ENCODE measurements at places on chromosomes 12 and 14.

- DNase-seq, result no peak
Measured at GRCh38 chr14:28744126-28744525, 22.5 kb upstream of the FOXG1 start.

GRCh38 chr12:8145754-8146441, 10.9 kb upstream of the ZNF705A start:
- peak; percentile 42 for DNase-seq

- DNase-seq, result no peak
Measured at GRCh38 chr12:45707241-45707857, 22.2 kb upstream of the ARID2 start.

DNA sequence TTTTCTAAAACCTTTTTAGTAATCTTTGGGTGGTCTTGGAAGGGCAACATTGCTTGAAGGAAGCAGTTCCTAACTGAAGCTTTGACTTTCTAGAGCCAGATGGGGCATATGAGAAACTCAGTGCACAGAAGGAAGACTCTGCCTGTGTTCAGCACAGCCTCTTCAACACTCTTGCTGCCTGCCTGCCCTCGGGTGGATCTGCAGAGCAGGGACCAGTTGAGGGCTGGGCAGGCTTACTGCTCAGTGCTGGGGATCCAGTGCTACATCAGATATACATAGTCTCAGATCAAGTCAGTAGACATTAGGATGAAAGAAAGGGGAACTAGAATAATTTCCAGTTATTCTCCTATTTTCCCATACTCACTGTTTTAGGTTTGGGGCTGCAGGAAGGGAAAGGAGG, 29.5 kb upstream of the TMX1 start:
- peak; percentile 43 for DNase-seq

GRCh38 chr14:46344327-46344937, 307.1 kb downstream of the RPL10L start:
- peak; percentile 27 for DNase-seq

- DNase-seq, result no peak
Measured at GRCh38 chr14:105153331-105153731, 15.2 kb downstream of the JAG2 start.

DNA sequence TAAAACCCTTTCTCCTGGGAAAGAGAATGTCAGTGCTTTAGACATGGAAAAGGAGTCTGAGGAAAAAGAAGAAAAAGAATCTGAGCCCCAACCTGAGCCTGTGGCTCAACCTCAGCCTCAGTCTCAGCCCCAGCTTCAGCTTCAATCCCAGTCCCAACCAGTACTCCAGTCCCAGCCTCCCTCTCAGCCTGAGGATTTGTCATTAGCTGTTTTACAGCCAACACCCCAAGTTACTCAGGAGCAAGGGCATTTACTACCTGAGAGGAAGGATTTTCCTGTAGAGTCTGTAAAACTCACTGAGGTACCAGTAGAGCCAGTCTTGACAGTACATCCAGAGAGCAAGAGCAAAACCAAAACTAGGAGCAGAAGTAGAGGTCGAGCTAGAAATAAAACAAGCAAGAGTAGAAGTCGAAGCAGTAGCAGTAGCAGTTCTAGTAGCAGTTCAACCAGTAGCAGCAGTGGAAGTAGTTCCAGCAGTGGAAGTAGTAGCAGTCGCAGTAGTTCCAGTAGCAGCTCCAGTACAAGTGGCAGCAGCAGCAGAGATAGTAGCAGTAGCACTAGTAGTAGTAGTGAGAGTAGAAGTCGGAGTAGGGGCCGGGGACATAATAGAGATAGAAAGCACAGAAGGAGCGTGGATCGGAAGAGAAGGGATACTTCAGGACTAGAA, 6.1 kb downstream of the PNN start:
- no peak for DNase-seq

- DNase-seq, result no peak
Measured at GRCh38 chr14:71521238-71522135, 410.7 kb upstream of the RGS6 start.

GRCh38 chr12:14187966-14188365, 177.5 kb upstream of the ATF7IP start:
- DNase-seq, result no peak

- DNase-seq, result no peak
Measured at GRCh38 chr12:129665414-129665813, 238.4 kb downstream of the TMEM132D start.

GRCh38 chr12:124463341-124463921, 104.0 kb downstream of the NCOR2 start:
- peak; percentile 57 for DNase-seq

- DNase-seq, result peak; percentile 92
Measured at GRCh38 chr14:100142073-100143040, 17.1 kb downstream of the DEGS2 start.

- no peak for DNase-seq
Measured at GRCh38 chr14:103329401-103330347, 4.4 kb upstream of the EIF5 start.

- DNase-seq, result no peak
Measured at GRCh38 chr12:124456652-124457152, 110.7 kb downstream of the NCOR2 start.

DNA sequence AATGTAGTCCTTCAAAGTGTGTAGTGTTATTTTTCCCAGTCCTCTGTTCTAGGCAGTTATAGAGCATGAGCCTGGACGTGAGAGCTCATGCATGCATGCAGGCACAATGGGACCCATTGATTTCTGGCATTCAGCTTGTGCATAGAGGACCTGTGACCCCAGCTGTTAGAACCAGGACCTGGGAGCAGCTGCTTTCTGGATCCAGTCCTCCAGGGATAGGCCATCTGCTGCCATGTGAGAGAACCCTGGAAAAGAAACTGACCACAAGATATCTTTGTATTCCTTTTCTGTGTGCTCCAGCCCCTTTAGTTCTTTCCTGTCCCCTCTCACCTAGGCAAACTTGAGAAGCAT, 76.9 kb downstream of the SUSD6 start:
- DNase-seq, result peak; percentile 46

DNA sequence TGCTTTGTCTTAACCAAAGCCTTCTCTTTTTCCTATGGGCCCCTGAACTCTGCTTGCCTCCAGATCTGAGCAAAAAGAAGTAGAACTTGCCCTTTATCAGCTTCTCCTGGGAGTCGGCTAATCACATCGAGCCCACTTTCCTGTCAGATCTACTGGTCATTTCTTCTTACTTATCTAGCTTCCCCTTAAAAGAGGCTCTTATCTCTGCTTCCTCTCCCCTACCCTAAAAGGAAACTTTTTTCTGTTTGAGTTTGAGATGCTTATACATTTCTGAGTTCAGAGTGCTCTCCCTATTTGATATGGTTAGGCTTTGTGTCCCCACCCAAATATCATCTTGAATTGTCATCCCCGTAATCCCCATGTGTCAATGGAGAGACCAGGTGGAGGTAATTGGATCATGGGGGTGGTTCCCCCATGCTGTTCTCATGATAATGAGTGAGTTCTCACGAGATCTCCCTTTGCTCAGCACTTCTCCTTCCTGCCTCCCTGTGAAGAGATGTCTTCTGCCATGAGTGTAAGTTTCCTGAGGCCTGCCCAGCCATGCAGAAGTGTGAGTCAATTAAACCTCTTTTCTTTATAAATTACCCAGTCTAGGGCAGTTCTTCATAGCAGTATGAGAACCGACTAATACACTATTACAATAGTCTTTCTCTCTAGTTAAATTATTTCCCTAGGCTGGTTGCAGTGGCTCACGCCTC, 114.7 kb upstream of the AMN1 start:
- DNase-seq, result no peak

GRCh38 chr12:122835750-122836026, 431 bp downstream of the HIP1R start:
- DNase-seq, result no peak

GRCh38 chr12:131220331-131220685, 266.6 kb downstream of the ADGRD1 start:
- DNase-seq, result no peak

DNA sequence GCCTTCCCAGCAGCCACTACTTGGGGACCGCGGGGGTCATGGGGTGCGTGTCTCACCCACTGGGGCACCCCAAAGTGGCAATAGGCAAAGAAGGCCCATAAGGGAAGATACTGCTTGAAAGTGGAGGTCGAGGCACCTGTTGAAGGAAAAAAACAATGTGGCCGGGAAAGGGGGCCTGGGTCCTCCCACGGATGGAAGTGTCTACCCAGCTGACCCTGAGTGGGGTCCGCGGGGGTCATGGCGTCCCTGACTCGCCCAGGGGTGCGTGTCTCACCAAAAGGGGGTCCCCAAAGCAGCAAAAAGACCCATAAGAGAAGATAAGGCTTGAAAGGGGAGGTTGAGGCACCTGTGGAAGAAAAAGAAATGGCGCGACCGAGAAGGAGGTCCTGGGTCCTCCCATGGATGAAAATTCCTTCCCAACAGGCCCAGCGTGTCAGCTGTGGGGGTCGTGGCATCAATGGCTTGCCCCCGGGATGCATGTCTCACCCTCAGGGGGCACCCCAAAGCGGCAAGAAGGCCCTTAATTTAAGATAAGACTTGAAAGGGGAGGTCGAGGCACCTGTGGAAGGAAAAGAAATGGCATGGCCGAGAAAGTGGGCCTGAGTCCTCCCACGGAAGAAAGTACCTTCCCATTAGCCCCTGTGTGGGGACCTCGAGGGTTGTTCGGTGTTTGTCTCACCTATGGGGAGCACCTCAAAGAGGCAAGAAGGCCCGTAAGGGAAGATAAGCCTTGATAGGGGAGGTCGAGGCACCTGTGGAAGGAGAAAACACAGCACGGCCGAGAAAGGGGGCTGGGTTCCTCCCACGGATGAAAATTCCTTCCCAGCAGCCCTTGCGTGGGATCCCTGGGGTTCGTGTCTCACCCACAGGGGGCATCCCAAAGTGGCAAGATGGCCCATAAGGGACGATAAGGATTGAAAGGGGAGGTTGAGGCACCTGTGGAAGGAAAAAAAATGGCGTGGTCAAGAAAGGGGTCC, 266.0 kb downstream of the ALG10 start:
- no peak for DNase-seq

DNA sequence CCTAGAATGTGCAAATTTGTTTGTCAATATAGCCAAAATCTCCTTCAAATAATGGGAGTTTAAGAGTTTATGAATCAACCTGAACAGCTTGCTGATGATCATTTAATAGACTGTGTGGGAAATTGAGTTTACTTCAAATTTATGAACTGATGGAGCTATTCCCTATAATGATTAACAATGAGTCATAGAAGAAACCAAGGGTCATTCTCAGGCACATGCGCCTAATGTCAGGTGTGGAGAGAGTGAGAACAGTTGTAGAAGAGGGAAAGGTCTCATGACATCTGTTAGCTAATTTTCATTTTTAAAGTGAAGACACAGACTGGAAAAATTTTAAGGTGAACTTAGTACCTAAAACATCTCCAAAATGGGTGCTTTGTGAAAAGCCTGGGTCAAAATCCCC, 191.8 kb downstream of the BMP4 start:
- no peak for DNase-seq

DNA sequence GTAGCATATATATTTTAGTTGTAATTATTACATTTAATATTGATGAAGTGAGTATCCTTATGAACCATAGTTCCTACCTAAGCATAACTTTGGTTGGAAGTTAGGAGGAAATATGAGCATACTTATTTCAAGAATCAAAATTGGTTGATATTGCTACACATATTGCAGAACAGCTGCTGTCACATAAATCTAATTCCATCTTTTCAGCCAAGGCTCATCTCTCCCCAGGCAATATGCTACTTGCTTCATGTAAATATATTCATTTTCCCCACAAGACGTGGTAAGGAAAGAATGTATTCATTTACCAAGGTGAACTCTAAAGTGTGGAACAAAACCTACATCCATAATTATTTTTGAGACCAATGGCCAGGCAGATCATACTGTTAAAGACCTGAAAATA, 62.5 kb upstream of the HIF1A start:
- no peak for DNase-seq

DNA sequence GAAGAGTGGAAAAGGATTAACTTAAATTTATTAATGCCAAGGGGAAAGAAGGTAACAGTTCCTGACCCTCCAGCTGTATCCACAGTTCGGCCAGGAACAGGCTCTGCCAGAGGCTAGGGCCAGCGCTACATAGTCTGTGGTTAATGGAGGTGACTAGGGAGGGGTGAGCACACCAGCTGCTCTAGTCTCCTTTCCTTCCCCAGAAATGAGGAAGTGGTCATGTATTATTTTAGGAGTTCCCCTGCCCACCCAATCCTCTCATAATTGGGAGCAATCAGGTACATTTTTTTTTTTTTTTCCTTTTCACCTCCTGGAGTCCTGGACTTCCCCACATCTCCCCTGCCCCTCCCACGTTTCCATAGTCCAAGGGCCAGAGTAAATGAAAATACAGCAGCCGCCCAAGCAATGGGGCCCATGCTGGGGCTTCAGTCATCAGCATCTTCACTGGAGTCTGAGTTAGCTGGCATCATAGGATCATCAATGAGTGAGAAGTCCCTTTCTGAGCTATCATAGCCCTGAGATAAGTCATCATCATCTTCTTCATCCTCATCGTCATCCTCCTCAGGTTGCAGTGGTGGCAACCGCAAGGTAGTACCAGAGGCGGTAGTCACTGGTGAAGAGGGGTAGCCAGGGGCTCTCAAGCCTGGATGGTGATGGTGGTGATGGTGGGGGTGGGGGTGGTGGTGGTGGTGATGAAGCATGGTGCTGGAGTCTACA, 1.5 kb upstream of the SUPT16H start:
- no peak for DNase-seq

GRCh38 chr14:60175255-60175902, 10.2 kb upstream of the DHRS7 start:
- no peak for DNase-seq

GRCh38 chr12:118959348-118959747, 22.0 kb upstream of the SRRM4 start:
- DNase-seq, result no peak

GRCh38 chr14:54048736-54049135, 92.1 kb upstream of the BMP4 start:
- DNase-seq, result no peak

- DNase-seq, result no peak
Measured at GRCh38 chr12:80241576-80242273, 142.4 kb downstream of the OTOGL start.

- DNase-seq, result peak; percentile 43
Measured at GRCh38 chr14:55107766-55108554, 21.1 kb upstream of the LGALS3 start.

GRCh38 chr12:106914796-106915634, 40.7 kb upstream of the TMEM263 start:
- no peak for DNase-seq

GRCh38 chr12:94379479-94380113, 80.1 kb downstream of the CEP83 start:
- DNase-seq, result no peak

- DNase-seq, result peak; percentile 76
Measured at GRCh38 chr12:108773798-108774788, 42.8 kb upstream of the CORO1C start.

DNA sequence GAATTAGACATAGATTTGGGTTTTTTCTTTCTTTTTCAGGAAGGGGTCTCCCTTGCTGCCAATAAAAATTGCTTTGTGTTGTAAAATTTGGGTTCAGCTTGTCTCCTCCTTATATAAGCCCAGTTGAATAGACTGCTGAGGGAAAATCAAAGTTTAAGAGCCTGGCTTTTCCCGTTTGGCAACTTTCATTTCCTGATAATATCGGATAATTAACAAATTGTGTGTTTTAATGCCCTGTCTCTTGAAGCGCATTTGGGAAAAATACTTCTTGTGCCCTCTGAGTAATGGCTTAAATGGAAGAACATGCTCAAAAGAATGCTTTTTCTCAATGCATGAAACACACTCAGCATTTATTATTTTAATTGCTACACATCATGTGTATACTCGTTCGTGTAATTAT, 198.0 kb upstream of the DCN start:
- DNase-seq, result no peak
